ENCODE measurements at places on chromosomes 4 and X. TPM values are rescaled to one million over a fixed set of nuclear protein-coding genes. Genes with fewer than 3 reads are reported as not detected.

Gene CT47A7
- not detected for total RNA-seq

Gene CHRDL1
- total RNA-seq: not detected

Gene S100P
- 0.07 TPM for total RNA-seq

Gene F8A1
- total RNA-seq: 2.0 TPM

Gene GATA1
- total RNA-seq: not detected

Gene DMRTC1B
- total RNA-seq: not detected

Gene SCML2
- 2.6 TPM for total RNA-seq

Gene EGF
- 0.04 TPM for total RNA-seq

Gene PABPC1L2A
- total RNA-seq: not detected

Gene SPINK2
- total RNA-seq: not detected

Gene SPATA4
- total RNA-seq: not detected

Gene FATE1
- not detected for total RNA-seq

Gene FGFBP1
- not detected for total RNA-seq

Data from pulmonary artery endothelial cell (primary cell).